ENCODE measurements at places on chromosomes 6 and 20. TPM values are rescaled to one million over a fixed set of nuclear protein-coding genes. Genes with fewer than 3 reads are reported as not detected.

The WFDC10B gene
- not detected for total RNA-seq

The ARMH2 gene
- total RNA-seq: not detected

GRCh38 chr6:42453654-42454427 is 2.1 kb upstream of the TRERF1 start:
- peak; percentile 77 for DNase-seq

GRCh38 chr6:158815379-158815724 is 3.8 kb downstream of the EZR start:
- DNase-seq: no peak

GRCh38 chr6:54987633-54988290 is 141.2 kb downstream of the FAM83B start:
- DNase-seq: no peak

- DNase-seq: no peak
Observed at GRCh38 chr6:118625833-118626232, 25.6 kb downstream of the CEP85L start.

DNA sequence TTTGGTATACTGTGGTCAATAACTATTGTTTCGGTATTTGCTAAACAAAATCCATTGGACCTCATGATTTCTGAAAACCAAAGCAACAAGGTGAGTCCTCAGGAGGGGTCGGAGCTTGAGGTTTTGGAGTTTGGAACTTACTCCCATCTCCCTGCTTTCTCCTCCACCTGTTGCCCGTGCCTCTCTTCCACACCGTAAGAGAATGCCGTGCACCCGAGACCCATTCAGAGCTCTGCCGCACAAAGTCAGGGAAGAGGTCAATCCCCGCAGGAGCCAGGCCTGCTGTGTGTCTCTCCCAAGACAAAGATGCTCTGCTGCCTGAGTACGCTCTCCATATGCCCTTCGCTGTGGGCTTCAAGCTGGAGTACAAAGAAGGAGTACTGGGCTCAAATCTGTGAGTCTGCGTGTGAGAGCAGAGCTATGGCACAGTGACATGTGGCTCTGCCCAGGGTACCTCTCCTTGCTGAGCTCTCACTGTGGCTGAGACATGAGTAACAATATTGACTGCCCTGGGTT is 23.9 kb downstream of the PXDC1 start:
- DNase-seq: no peak

DNA sequence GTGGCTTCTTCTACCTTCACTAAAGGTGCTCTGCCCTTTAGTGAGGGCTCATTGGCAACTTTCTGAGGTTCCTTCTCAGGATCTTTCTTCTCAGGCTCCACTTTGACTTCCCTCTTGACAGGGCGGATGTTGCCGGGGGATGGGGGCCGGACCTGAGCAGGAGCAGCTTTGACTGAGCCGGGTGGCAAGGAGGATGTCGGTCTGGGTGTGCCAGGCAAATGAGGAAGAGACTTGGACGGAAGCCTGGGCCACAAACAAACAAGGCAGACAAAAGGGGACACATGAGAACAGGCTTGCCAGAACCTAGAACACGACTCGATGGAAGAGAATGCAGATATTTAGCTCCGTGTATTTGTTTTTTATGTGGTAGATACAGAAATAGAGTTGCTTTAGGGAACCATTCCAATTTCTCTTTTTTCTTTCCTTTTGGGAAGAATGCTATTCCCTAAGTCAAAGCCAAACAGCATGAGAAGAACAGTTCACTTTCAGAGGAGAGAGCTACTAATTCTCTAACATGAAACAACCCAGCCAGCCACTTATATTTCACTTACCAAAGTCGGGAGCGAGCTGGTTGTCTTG is 76.2 kb upstream of the BCLAF1 start:
- peak; percentile 68 for DNase-seq

- no peak for DNase-seq
Observed at GRCh38 chr6:43871933-43872332, 101.9 kb downstream of the VEGFA start.
